ENCODE measurements at places on chromosomes 6 and 20.
A peak's percentile ranks its signal among the peaks of the same experiment; 100 is the strongest.

DNA sequence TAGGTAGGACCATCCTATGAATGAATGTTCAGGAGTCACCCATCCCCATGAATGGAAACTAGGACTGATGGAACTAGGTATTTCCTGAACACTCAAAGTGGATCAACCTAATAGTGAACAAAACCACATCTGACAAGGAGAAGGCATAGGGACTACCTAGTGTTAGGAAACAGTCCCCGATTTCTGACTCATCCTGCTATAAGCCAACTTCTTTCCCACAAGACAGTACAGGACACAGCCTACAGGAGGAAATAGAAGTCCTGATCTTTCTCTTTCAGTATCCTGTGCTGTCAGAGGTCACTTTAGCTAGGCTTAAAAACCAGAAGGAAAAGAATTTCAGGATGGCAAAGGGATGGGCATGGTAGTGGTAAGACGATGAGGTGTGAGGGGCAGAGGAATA is 19.5 kb upstream of the GMDS start:
- DNase-seq, result no peak

- no peak for DNase-seq
Measured at GRCh38 chr6:121205569-121205968, 128.7 kb downstream of the TBC1D32 start.

GRCh38 chr6:31474871-31475286 is 23.1 kb upstream of the MICB start:
- DNase-seq, result no peak

- no peak for DNase-seq
Measured at GRCh38 chr6:163192591-163192990, 221.9 kb upstream of the QKI start.

DNA sequence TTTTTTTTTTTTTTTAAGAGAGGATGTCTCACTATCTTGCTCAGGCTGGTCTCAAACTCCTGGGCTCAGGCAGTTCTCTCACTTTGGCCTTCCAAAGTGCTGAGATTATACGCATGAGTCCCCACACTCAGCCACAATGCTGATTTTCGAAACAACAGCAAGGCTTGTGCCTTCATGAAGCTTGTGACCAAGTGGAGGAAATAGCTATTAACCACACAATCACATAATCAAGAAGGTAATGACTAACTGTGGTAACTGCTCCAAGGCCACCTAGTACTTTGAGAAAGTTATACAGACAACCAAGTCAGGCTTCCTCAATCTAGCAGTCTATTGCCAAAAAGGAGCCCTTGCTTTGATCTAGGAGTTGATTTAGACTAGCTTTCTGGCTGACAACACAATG is 46.3 kb downstream of the SOD2 start:
- no peak for DNase-seq

DNA sequence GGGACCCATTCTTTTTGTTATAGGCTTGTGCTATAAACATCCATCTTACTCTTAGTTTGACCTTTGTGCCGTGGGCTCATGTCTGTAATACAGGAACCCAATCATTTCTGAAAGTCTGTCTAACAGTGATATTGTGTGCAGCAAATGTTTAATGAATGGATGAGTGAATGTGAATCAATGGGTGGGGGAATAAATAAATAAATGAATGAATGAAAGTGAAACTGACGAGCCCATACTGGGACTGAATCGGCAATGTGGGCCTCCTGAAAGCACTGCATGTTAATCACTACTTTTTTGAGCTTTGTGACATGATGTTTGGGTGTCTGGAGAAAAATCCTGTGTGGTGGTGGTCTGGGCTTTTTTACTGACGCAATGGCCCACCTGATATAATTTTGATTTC is 175.0 kb downstream of the GMPR start:
- DNase-seq, result no peak

DNA sequence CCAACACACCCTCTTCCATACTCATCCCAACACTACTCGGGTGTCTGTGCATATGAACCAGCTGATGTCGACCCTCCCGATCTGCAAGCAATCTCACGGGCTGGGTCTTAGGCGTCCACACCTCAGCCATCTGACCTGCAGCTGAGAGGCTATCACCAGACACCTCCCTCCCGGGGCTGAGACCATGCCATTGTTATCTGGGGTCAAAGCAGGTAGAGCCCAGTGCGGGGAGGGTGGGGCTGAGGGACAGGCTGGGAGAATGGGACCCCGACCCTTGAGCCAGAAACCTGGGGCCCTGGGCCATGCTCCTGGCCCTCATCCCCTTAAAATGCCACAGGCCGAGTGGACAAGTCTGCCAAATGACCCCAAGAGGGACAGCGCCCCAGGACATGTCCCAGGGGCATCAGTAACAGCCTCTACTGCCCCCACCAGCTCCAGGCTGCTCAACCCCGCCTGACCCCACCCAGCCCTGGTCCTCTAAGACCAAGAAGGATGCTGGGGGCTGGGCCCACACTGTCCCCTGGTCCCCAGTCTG is 146.7 kb upstream of the CST7 start:
- no peak for DNase-seq

DNA sequence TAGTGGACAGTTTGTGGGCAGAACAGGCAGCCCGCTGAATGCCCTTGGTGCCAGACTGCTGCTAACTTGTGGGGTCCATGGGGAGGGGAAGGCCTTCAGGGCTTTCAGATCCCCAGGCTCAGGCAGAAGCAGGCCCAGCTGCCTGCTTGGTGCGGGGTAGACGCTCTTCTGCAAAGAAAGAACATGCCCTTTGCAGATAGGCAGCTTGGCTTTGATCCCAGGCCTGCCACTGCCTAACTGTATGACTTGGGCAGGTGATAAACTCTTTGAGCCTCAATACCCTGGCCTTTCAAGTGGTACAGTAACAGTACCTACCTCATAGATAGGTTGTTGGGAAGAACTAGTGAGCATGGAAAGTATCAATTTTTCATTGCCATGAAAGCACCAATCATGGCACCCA is 28.4 kb downstream of the CHMP4B start:
- no peak for DNase-seq

DNA sequence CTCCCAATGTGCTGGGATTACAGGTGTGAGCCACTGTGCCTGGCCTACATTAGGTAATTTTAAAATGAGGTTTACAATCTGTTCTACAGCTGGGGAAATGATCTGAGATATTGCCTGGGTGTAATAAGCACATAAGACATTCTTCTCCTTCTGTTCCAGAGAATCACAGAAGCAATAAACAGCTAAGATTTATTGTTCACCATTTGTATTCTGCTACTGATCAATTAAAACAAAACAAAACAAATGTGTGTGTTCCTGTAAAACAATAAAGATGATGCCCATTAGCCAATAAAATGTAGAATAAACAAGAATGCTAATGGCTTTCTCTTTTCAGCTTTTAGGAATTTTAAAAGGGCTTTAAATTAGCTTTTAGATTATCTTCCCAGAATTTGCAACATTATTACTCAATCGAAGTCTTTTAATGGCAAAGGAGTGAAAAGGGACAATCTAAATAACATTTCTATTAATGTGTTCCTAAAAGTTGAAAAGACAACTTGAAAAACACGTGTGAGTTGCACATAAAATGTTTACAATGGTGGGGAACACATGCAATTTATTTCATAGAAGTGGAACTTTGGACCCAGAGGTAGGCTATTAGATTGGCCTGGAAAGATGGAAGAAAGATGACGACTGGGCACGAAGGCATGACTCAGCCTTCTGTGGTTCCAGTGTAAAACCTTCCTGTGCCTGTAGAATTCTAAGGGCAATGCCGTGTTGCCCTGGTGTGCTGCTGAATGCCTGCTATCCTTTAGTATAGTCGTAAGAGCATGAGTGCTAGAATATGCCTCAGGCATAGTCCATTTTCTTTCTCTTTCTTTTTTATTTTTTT is 29.0 kb upstream of the DEK start:
- DNase-seq, result no peak

- DNase-seq, result no peak
Measured at GRCh38 chr6:10613077-10613476, 81.3 kb downstream of the C6orf52 start.

GRCh38 chr6:1524040-1524480 is 85.7 kb upstream of the FOXC1 start:
- peak; percentile 70 for DNase-seq

DNA sequence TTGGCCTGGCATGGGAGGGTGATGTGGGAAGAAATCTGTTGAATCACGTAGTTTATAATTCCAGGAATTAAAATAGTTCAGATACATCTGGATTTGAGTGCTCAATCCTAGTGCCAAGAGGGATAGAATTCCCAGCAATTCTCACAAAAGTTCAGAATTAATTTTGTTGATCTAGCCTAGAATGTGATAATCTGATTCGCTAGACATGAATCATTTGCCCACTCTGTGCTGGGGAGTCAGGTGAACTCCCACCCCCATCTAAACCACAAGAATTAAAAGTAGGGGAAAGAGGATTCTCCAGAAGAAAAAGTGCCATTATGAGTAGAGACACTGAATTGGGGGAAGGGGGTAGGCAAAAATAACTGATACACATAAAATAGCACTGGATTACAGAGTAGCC is 85.0 kb downstream of the LIN28B start:
- no peak for DNase-seq

GRCh38 chr6:50062051-50062450 is 12.3 kb upstream of the DEFB112 start:
- no peak for DNase-seq

DNA sequence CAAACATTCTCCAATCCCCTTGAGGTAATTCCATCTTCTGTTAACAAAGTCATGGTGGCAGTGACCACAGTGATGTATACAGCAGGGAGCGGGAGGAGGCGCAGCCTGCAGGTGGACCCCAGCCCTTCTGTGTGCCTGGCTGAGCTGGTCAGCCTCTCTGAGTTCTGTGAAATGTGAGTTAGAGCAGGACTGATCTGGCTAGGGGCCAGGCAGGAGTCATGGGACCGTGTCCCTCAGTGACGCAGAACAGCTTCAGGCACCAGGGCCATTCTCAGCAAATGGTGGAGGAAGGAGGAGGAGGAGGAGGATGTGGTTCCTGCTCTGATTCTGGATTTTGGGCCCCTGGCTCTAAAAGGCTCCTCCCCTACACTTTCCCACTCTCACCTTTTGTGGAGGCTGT is 6.9 kb downstream of the PHACTR3 start:
- no peak for DNase-seq

- DNase-seq, result no peak
Measured at GRCh38 chr6:45676380-45676779, 298.6 kb upstream of the SUPT3H start.

DNA sequence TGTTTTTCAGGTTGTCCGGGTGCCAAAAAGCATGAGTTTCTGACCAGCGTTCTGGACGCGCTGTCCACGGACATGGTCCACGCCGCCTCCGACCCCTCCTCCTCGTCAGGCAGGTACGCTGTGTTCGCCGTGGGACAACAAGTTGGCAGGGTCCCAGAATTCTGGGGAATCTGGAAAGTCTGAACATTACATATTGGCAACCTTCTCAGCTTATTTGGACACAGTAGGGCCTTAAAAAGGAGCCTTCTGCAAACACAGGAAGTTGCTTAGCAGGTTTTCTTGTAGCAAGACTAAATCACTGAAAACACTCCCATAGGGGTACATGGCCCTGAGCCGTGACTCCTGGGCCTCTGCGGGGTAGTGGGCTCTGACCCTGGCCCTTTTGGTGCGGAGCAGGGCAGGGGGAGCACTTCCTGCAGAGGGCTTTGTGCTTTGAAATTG is 209.7 kb downstream of the SMOC2 start:
- DNase-seq, result no peak

DNA sequence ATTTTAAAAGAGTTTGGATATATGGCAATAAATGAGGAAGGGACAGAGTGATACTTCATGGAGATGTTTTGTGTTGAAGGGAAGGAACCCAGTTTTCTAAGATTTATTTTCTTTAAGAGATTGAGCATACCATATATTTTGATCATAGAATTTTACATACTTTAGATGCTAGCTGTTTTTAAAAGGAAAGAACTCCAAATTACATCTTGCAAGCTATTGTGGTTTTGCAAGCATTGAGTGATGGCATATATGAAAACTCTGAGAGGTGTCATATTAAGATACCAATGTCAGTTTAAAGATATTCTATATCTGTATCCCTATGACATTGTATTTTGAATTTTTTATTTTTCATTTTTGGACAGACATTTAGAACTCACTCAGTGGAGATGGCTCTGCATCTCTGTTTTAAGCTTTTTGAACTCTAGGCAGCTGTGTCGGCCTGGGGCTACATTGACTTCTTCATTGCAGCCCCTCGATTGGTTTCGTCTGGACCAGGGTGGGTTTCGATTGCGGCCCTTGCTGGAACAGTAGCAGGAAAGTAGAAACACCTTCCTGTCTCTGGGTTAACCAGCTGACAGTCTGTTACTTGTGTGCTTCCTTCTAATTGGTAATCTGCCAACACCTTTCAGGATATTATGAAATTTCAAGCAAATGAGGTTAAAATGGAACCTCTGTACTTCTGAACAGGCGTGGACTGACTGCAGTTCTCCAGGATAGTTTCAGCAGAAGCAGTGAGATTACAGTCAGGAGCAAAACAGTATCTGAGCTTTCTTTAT is 14.0 kb downstream of the IGF2R start:
- DNase-seq, result no peak

GRCh38 chr6:89330910-89331309 is 15.8 kb upstream of the GABRR2 start:
- DNase-seq, result no peak

GRCh38 chr6:44061375-44062104 is 65.7 kb downstream of the MRPL14 start:
- no peak for DNase-seq

DNA sequence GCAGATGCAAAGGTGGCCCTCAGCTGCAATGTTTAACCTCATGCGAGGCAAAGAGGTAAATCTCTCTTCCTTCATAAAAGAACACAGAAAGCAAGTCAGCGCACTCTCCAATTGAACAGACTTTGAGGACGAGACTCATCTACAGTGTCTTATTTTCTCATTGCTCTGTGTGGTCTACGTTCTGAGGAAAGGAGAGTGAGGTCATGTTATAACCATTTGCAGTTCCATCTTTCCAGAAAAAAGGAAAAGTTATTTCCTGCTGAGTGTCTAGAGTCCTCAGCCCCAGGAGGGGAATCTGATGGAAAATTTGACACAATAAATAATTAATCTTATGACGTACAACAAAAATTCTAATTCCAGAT is 35.6 kb upstream of the THBS2 start:
- no peak for DNase-seq

DNA sequence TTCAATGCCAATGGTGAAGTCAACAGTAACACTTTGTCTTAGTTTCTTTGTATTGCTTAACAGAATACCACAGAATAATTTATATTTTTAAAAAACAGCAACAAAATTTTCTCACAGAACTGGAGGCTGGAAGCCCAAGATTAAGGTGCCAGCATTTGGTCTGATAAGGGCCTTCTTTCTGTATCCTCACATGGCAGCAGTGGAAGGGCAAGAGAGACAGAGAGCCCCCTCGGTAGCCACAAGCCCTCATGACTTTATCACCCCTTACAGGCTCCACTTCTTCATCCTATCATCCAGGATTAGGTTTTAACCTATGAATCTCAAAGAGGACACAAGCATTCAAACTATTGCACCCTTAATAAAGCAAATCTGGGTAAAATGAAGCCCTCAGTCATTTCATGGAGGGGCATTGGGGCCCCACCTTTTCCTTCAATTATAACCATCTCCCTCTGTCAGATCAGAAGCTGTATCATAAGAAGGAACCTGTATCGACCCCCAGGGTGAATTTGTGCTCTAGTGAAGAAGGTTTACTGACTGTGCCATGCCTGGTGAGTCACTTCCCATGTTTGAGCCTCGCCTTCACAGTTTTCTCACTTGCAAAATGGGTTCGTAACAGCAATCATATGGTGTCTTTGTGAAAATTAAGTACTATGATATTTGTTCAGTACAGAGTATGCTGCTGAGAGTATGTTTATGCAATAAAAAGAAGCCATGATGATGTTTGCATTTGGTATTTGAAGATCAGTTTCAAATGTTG is 178.2 kb downstream of the LRFN2 start:
- no peak for DNase-seq
